ENCODE measurements at places on chromosomes 7 and 10.
A peak's percentile ranks its signal among the peaks of the same experiment; 100 is the strongest.

- DNase-seq: no peak
Measured at GRCh38 chr10:67433276-67433675, 262.7 kb downstream of the CTNNA3 start.

DNA sequence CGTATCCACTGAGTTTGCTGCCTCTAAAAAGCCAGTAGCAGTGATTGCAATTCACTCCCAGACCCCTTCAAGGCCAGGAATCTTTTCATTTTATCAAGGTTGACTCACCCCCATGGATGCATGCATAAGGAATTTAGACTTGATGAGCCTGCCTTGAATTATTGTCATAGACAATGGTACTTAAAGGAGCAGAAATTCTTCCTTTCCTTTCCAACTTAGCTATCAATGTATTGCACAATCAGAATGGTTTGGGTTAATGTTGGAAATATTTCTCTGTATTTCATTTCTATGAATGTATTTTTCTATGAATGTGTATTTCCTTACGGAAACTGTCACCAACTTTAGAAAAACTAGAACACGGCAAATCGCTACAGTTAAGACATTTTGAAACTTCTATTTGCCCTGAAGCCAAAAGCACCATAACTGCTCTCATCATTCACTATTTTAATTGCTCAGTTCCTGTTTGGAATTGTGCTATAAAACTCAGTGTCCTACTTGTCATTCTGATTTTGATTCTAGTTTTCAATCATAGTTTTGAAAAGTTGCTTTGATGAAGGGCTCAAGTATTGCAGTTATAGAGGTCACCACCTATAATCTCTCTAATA is 355.7 kb upstream of the AKR1E2 start:
- DNase-seq: no peak

DNA sequence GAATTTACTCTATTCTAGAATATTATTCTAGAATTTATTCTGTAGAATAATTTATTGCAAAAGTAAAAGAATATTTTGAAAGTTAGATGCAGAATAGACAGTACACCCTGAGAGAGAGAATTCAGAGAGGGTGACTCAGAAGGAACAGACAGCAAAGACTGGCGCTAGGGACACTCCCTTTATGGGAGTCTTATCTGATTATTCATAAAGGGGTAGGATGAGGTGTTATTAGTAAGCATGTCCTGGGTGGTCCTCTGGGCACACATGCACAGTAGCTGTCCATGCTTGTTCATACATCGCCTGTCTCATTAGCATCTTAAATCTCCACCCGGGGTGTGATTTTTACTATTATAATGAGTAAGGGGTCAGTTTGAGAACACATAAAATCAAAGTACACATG is 100.1 kb downstream of the XPNPEP1 start:
- DNase-seq: no peak

- peak; percentile 54 for DNase-seq
Measured at GRCh38 chr10:97731346-97732051, 5.4 kb upstream of the ZFYVE27 start.

DNA sequence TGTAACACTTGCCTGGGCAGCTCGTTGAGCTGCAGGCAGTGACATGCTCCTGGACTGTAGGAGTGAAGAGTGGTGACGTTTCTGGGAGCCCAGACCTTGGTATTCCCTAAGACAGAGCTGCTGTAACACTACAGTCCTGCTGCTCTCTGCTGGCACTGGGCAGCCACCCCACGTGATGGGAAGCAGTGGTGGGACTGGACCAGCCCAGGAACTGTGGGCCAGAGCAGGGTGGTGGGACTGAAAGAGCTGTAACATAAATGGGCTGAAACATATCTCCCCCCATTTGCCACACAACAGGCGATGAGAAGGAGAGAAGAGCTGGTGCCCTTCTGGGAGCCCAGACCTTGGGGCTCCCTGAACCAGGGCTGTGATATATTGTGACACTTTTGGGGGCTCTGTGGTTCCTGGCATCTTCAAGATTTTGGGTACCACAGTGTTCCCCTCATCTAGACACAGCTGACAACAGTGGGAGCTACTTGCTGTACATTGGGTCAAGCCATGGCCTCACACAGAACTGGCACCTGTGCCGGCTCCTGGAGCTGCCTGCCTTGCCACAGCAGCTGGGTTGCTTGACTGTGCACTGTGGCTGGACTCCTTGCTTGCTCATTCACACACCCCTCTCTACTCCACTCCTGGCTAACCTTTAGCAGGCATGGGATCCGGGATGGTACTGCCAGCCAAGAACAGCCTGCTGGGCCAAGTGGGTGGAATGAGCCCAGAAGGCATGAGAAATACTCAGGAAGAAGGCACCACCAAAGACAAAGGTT is 161.3 kb upstream of the PCDH15 start:
- DNase-seq: no peak

- no peak for DNase-seq
Measured at GRCh38 chr10:69668721-69669120, 38.7 kb downstream of the FAM241B start.

- peak; percentile 3 for DNase-seq
Measured at GRCh38 chr10:47195274-47195885, 104.6 kb upstream of the GDF10 start.

DNA sequence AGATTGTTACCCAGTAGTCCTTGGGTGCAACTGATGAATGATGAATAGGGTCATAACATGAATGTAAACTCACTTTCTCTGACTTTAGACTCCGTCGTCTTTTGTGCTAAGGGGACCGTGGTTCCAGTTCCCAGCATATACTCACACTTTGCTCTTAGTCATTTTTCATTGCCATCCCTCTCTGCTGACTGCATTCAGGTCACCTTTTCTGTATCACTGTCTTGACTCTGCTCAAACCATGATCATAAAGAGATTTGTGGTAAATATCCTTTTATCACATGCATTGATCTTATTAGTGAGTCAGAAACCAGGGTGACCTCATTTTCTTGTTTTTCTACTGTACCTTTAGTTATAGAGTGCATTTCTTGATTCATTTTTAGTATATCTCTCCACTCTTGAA is 141.1 kb upstream of the AGR3 start:
- DNase-seq: no peak

- no peak for DNase-seq
Measured at GRCh38 chr10:43083764-43084163, 6.9 kb downstream of the RET start.

DNA sequence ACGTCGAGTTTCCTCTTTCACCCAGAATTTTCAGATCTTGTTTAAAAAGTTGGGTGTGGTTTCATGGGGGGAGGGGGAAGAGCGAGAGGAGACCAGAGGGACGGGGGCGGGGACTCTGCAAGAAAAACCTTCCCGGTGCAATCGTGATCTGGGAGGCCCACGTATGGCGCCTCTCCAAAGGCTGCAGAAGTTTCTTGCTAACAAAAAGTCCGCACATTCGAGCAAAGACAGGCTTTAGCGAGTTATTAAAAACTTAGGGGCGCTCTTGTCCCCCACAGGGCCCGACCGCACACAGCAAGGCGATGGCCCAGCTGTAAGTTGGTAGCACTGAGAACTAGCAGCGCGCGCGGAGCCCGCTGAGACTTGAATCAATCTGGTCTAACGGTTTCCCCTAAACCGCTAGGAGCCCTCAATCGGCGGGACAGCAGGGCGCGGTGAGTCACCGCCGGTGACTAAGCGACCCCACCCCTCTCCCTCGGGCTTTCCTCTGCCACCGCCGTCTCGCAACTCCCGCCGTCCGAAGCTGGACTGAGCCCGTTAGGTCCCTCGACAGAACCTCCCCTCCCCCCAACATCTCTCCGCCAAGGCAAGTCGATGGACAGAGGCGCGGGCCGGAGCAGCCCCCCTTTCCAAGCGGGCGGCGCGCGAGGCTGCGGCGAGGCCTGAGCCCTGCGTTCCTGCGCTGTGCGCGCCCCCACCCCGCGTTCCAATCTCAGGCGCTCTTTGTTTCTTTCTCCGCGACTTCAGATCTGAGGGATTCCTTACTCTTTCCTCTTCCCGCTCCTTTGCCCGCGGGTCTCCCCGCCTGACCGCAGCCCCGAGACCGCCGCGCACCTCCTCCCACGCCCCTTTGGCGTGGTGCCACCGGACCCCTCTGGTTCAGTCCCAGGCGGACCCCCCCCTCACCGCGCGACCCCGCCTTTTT is at the start of gene VIM:
Gene VIM, plus strand, starts transcription at position 151 of the 925 bp plus-strand sequence. CDS start 1,182 bp downstream, outside the sequence.
- peak; percentile 72 for DNase-seq

- no peak for DNase-seq
Measured at GRCh38 chr7:103525937-103526336, 79.9 kb upstream of the SLC26A5 start.

GRCh38 chr10:35027567-35027966 is 62.6 kb downstream of the CUL2 start:
- no peak for DNase-seq

GRCh38 chr10:116146372-116147140 is 126.5 kb downstream of the GFRA1 start:
- DNase-seq: no peak

GRCh38 chr7:5354460-5355232 is 69.0 kb downstream of the TNRC18 start:
- DNase-seq: no peak

DNA sequence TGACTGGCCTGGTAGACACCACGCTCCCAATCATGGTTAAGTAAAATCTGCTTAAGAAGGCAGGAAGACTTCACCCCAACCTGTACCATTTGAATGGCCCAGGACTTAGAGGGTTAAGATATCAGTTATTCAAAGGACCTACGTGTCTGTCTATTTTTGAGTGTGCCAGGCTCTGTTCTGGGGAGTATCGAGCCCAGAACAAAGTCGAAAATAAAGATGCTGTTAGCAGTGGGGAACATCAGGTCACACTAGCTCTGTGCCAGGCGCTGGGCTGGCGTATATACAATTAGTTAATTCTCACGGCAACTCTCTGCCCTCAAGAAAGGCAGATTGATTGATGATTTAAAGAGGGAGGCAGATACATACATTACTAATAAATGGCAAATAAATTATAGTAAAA is 40.5 kb upstream of the CREB5 start:
- no peak for DNase-seq

DNA sequence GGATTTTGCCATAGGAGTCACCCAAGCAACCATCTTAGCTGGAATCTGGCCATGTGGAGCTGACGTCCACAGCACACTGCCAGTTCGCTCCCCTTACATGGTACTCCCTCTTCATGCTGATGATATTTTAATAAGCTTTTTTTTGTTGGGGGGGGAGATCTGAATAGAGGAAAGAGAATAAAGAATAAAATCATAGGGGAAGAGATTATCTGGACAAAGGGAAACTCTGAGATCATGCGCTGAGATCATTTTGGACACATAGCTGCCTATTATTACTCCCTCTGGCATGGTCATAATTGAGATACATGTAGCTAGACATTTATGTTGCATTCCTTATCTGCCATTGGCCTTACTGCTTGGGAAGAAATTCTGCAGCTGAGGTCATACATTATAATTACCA is 282.7 kb downstream of the HTR7 start:
- DNase-seq: no peak

DNA sequence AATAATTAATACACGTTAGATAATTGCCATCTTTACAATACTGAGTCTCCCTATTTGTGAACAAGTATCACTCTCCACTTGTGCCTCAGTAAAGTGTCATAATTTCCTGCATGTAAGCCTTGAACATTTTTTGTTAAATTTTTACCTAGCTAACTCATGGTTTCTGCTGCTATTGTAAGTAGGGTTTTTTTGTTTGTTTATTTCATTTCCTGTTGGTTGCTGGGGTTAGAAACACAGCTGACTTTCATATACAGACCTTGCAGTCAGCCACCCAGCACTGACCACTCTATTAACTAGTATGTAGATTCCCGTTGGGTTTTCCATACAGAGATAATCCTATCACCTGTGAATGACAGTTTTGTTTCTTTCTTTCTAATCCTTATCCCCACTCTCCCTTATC is 133.3 kb downstream of the MPP7 start:
- no peak for DNase-seq

DNA sequence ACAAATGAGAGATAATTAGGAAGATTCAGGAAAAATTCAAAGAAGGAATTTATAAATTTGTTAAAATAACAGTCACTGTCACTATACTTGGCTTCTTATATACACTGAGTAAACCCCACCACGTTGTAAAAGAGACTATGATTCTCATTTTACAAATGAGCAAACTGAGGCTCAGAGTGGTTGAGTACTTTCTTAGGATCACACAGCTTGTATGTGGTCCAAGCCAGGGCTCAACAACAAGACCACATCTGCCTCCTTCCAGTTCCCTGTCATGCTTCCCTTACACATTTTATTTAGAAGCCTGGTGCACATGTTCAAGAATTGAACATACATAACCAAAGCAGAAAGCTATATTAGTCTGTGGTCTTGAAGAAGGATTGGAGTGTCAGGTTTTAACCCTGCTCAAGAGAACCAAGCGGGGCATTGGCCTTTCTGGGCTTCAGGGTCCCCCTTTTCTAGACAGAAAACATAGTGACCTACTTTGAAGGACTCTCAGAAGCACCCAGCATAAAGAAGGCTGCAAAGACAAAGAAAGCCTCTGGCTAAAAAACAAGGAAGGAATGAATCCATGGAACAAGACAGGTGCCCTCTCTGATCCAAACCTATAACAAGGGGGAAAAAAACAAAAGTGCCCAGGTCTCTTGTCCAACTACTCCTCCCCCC is 846 bp downstream of the MRLN start:
- no peak for DNase-seq

- DNase-seq: no peak
Measured at GRCh38 chr10:124622158-124622557, 122.0 kb downstream of the FAM53B start.

GRCh38 chr10:55870186-55870585 is 490.9 kb downstream of the ZWINT start:
- no peak for DNase-seq

GRCh38 chr7:157022681-157023588 is 12.5 kb upstream of the MNX1 start:
- DNase-seq: no peak

DNA sequence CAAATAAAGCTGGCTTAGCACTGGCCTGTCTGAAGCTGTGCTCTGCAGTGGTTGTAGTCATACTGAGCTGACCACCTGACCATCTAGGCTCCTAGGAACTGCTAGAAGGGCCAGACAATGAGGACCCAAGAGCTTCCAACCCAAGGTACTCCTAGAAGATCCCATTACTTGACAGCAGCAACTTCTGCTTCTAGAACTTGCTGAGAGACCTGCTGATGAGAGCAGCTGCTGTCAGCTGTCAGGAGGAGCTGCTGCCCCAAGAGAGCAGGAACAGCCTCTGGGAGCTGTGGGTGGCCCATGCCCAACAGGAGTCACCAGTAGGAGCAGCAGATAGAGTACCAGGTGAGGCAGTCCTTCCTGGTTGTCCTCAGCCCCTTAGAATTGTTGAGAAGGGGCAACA is 70.2 kb downstream of the RBM20 start:
- no peak for DNase-seq

Data from stimulated activated CD4-positive, alpha-beta T cell treated with anti-CD3 and anti-CD28 coated beads, Interleukin-1b, Interleukin-23, amount 100 ng/mL, for 4 hours (primary cell).